ENCODE measurements at places on chromosomes 7 and 10. TPM values are rescaled to one million over a fixed set of nuclear protein-coding genes. Genes with fewer than 3 reads are reported as not detected.

DNA sequence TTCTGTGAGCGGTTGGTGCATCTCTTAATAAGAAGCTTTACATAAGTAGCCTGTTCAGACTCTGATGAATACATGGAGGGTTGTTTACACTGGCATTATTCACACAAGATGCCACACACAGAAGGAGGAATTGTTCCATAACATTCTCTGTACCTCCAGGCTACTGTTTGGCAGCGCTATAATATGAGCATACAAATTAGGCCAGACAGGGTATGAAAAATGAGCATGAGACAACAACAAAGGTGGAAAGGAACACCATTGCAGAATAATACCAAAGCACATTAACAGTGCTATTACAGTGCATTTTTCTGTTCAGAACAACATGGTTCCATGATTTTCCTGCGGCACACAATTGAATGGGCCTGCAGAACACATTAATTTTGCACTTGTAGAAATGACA, 417.2 kb upstream of the C7orf33 start:
- DNase-seq: no peak
- no peaks in the 10 kb centered on the region for H3K36me3 ChIP-seq
- H3K4me1 ChIP-seq: no peaks in the 10 kb centered on the region
- no peaks in the 10 kb centered on the region for H3K27me3 ChIP-seq

GRCh38 chr7:151873402-151873965, 3.4 kb downstream of the PRKAG2 start:
- no peaks in the 10 kb centered on the region for H3K36me3 ChIP-seq
- no peak for DNase-seq
- H3K4me3 ChIP-seq: no peak overlapping the region
- peak overlapping the region; percentile 36 for H3K27ac ChIP-seq

DNA sequence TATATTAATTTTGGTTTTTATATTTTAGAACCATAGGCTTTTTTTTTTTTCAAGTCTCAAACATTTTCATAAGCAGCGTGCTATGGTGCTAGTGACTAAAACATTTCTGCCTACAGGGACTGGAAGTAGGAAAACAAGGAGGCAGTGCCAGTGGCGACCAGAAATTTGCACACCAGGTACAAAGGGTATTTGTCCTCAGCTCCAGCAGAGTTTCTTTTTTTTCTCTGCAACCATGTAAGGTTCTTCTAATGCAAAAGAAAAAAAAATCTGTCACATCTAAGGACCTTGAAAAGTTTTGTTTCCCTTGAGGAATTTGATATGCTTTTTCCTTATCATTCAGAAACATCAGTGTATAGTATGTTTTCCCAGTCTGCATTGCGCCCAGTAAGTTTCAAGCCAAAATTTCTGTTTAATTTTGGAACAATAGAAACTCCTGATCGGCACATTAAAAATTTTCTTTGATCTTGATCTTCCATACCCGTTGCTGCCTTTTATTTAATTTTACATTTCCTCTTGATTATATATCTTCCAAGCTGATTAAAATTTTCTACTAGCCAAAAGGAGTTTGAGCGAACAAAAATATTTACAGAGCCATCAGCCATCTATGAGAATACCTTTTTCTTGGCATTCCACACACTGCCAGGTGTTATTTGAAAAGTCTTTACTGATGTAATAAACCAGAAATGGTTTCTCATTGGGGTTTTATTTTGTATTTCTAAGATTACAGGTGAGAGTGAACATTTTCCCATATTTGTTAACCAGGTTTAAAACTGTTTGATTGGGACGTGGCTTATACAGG, 956 bp upstream of the KLHDC10 start:
- H3K36me3 ChIP-seq: no peaks in the 10 kb centered on the region
- H3K4me3 ChIP-seq: peak overlapping the region; percentile 81
- peak overlapping the region; percentile 76 for H3K27ac ChIP-seq
- H3K4me1 ChIP-seq: no peaks in the 10 kb centered on the region

GRCh38 chr7:36147361-36147760, 5.7 kb upstream of the EEPD1 start:
- H3K27ac ChIP-seq: no peak overlapping the region
- no peaks in the 10 kb centered on the region for H3K27me3 ChIP-seq
- no peak overlapping the region for H3K4me3 ChIP-seq
- peaks cover 5% of the 10 kb centered on the region for H3K4me1 ChIP-seq
- DNase-seq: no peak

DNA sequence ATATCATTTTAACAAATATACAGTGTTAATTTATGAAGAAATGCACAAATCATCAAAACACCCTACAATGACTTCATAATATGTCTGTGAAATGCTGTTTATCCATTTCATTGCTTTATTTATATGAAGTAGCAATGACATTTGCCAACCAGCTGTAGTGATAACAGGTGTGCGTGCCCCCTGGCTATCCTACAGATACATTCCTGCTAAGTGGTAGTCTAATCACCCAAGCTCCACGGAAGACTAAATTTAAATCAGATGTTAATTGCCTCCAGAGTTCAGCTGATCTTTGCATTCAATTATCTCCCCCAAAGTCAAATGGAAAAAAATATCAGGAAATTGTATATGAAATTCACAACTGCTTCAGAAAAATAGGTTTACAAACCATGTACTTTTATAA, 1164.2 kb upstream of the LRRN3 start:
- DNase-seq: no peak
- H3K4me3 ChIP-seq: no peak overlapping the region
- no peaks in the 10 kb centered on the region for H3K27me3 ChIP-seq
- H3K4me1 ChIP-seq: no peaks in the 10 kb centered on the region

- no peak for DNase-seq
- H3K4me1 ChIP-seq: no peaks in the 10 kb centered on the region
- no peaks in the 10 kb centered on the region for H3K36me3 ChIP-seq
- H3K27ac ChIP-seq: no peak overlapping the region
Measured at GRCh38 chr10:130805635-130806030, 505.9 kb downstream of the TCERG1L start.

DNA sequence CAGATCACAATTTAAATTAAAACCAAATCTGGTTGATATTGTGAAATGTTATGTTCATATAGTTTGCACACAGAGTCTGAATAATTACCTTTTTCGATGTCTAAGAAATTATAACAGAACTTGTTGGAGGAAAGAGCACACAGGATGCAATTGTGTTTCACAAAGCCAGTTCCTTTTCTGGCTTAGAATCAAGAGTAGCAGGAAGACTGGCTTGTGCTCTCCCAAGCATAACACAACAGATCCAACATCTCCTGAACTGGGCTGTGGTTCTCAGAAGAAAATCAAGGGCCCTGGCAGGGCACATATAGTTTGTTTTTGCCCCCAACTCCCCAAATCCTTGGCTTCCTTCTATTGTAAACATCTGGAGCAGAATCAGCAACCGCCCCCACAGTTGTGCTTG, 62.7 kb downstream of the LRRC4 start:
- H3K4me1 ChIP-seq: peaks cover 11% of the 10 kb centered on the region
- DNase-seq: no peak
- H3K27me3 ChIP-seq: no peaks in the 10 kb centered on the region
- H3K4me3 ChIP-seq: no peak overlapping the region

- no peak for DNase-seq
- no peak overlapping the region for H3K4me3 ChIP-seq
- H3K4me1 ChIP-seq: peaks cover 32% of the 10 kb centered on the region
- no peaks in the 10 kb centered on the region for H3K36me3 ChIP-seq
- H3K27me3 ChIP-seq: no peaks in the 10 kb centered on the region
Measured at GRCh38 chr10:97825020-97825760, 24.5 kb upstream of the GOLGA7B start.

DNA sequence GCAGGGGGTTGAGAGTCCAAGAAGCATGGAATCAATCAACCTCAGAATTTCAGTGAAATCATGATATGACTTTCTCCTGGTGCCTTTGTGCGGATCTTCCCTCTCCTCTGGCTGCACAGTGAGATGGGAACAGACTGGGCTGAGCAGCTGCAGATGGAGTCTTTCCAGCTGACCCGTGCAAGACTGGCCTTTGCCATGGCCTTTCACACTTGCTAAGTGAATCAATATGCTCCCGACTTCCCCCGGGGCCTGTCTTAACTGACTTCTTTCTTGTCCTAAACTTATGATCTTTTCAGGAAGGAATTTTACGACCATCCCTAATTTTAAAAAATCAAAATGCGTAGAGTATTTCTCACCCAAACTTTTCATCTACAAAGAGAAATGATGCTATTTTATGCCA, 469.9 kb downstream of the GALNT17 start:
- H3K27ac ChIP-seq: no peak overlapping the region
- no peaks in the 10 kb centered on the region for H3K36me3 ChIP-seq
- no peaks in the 10 kb centered on the region for H3K4me1 ChIP-seq
- no peaks in the 10 kb centered on the region for H3K27me3 ChIP-seq
- no peak for DNase-seq

DNA sequence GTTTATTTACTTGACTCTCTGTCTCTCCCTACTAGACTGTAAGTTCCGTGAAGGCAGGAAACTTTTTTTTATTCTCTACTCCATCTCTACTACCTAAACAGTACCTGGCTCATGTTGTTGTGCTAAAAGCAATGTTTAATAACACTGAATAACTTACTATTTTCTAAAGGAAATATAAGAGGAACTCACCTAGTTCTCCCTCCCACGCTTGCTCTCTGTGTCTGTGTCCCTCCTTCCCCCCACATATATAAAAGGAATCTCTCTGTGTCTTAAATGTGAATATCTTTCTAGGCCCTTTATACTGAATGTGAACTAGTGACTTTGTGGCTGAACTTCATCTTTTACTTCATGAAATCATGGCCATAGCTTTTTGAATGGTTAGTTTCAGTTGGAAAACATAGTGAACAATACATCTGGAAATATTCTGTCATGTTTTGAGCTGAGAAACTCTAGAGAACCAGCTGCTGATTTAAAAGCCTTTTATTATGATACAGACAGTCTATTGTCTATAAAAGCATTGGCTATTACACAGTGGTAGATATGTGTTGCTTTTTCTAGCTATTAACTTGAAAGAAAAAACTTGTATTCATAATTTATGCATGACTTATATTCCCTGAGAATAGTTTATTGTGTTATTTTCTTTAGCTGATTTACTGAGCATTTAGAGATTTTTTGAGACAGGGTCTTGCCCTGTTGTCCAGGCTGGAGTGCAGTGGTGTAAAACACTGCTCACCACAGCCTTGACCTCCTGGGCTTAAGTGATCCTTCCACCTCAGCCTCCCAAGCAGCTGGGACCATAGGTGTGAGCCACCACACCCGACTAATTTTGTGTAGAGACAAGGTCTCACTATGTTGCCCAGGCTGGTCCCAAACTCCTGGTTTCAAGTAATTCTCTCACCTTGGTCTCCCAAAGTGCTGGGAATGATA, 42.5 kb downstream of the VCL start:
- no peaks in the 10 kb centered on the region for H3K4me1 ChIP-seq
- H3K27me3 ChIP-seq: no peaks in the 10 kb centered on the region
- DNase-seq: no peak
- H3K36me3 ChIP-seq: peaks cover 22% of the 10 kb centered on the region
- peak overlapping the region; percentile 66 for H3K27ac ChIP-seq
- H3K4me3 ChIP-seq: no peak overlapping the region

DNA sequence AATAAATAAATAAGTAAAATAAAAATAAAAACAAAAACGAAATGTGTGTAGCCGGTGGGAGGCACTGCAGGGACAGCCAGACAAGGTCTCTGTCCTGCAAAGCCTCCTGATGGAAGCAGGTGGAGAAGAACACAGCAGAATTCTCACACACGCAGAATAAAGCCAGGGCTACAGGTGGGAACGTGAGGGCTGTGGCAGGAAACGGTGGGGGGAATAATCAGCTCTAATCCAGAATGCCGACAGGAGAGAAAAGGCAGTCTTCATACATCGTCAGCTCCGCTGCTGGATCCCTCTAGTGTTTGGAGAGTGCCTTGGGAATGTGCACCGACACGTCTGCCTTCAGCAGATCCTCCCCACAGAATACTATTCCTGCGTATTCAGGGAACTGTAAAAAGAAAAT, 6.8 kb upstream of the SNX8 start:
- H3K36me3 ChIP-seq: no peaks in the 10 kb centered on the region
- no peak overlapping the region for H3K4me3 ChIP-seq
- no peak for DNase-seq
- H3K27ac ChIP-seq: no peak overlapping the region

DNA sequence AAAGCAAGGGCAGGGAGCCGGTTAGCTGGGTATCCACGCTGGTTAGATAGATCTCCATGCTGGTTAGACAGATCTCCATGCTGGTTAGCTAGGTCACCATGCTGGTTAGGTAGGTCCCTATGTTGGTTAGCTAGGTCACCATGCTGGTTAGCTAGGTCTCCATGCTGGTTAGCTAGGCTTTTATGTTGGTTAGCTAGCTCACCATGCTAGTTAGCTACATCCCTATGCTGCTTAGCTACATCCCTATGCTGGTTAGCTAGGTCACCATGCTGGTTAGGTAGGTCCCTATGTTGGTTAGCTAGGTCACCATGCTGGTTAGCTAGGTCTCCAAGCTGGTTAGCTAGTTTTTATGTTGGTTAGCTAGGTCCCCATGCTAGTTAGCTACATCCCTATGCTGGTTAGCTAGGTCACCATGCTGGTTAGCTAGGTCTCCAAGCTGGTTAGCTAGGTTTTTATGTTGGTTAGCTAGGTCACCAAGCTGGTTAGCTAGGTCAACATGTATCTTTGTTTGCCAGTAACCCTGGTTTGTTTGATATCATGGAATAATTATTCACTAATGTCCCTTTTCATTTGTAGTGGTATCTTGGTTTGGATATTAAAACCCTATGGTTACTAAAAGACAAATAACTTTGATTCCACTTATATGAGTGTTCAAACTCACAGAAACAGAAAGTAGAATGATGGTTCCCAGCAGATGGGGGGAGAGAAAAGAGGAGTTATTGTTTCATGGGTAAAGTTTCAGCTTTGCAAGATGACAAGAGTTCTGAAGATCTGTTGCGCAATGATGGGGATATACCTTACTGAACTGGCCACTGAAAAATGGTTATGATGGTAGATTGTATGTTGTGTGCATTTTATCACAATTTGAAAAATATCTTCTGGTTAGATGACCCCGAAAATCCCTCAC, 136.2 kb downstream of the PRPF18 start:
- no peaks in the 10 kb centered on the region for H3K27me3 ChIP-seq
- no peak overlapping the region for H3K27ac ChIP-seq
- no peaks in the 10 kb centered on the region for H3K4me1 ChIP-seq
- no peak for DNase-seq
- no peak overlapping the region for H3K4me3 ChIP-seq

DNA sequence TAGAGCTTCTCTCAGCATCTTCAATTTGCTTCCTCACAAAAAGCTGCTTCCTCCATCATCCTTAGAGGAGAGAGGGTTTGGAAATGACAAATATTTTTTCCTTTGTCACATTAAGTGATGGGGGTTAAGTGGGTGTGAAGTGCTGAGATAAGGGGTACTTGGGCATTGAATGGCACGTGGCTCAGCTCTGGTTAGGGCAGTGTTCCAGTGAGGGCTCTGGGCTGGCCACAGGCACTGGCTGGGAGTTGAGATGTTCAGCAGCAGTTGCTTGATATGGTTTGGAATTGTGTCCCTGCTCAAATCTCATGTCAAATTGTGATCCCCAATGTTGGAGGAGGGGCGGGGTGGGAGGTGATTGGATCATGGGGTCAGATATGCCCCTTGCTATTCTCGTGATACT, 33.7 kb upstream of the CHCHD3 start:
- H3K27me3 ChIP-seq: no peaks in the 10 kb centered on the region
- no peak for DNase-seq
- no peak overlapping the region for H3K4me3 ChIP-seq
- H3K4me1 ChIP-seq: no peaks in the 10 kb centered on the region
- no peak overlapping the region for H3K27ac ChIP-seq
- H3K36me3 ChIP-seq: no peaks in the 10 kb centered on the region

GRCh38 chr7:82087099-82087498, 317.3 kb upstream of the HGF start:
- H3K27me3 ChIP-seq: no peaks in the 10 kb centered on the region
- H3K27ac ChIP-seq: no peak overlapping the region
- peaks cover 6% of the 10 kb centered on the region for H3K36me3 ChIP-seq

The OR2A5 gene
- total RNA-seq: not detected

The ZNF365 gene
- total RNA-seq: 1.1 TPM

The PLA2G12B gene
- total RNA-seq: 0.90 TPM

The ENKUR gene
- not detected for total RNA-seq

The IQUB gene
- 0.85 TPM for total RNA-seq

The SFXN2 gene
- 0.59 TPM for total RNA-seq

The OPN1SW gene
- not detected for total RNA-seq

The LLCFC1 gene
- not detected for total RNA-seq

The MEOX2 gene
- total RNA-seq: 11.1 TPM
